ENCODE measurements at places on chromosomes 1 and 21.

DNA sequence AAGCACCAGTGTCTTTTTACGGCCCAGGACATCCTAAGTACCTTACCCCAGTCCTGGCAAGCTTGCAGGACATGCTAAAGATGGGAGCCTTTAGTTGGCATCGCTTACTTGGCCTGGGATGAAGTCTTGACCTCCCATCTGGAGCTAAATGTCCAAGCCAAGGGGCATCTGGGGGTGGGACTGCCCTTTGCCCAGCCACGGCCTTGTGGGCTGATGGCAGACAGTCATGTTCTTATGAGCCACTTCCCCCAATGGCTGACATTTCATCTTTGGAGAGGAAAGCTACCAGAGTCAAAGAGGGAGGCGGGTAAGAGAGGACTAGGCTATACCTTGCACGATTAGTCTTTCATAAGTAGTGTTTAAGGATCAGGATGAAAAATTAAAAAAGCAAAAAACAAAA, 32.2 kb downstream of the OPTC start:
- DNase-seq, result no peak

DNA sequence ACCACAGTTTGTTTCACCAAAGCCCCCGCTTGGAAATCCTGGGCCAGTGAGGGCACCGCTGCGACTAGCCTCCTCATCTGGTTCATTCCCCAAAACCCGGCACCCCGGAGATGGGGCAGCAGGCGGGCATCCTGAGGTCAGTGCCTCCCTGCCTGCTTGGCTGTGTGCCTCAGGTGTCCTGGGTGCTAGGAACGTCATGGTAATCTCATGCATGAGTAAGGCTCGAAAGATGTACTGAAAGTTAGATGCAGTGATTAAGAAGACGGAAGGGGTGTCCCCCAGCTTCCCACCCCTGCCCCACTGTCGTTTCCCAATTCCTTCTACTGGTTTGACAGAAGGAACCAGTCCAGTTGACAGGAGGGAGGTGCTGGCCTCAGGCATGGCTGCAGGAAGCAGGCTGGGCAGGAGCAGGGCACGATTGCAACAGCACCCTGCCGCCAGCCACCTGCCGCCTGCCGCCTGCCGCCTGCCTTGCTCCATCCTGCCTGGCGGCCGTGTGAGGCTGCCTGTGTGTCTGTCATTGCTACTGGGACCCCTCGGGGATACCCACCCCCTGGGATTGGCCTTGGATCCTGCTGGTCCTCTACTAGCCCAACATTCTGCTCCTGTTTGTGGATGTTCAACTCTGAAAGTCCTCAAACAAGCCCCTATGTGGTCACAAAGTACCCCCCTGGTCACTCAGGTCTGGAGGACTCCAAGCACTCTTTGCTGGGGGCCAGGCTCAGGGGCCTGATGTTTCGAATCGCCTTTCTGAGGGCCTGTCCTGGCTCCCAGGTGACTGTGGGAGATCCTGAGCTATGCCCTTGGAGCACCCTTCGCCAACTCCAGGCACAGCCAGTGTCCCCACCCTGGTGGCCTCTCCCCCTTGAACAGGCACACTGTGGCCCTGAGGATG, 73.0 kb upstream of the IFFO2 start:
- no peak for DNase-seq

DNA sequence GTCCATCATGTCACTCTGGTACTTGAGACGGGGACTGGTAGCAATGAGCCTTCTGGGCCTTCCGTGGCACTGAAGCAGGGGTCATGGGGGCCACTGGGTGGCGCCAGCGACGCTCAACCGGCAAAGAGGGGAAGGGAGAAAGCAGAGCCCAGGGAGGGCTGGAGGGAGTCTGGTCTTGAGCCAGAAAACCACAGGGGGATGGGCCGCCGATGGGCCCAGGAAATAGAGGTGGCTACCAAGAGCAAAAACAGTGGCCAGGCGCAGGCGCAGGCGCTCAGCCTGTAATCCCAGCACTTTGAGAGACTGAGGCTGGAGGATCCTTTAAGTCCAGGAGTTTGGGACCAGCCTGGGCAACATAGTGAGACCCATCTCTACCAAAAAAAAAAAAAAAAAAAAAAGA, 21.8 kb downstream of the EXOC8 start:
- DNase-seq, result peak; percentile 73

GRCh38 chr1:18817316-18817715, 42.1 kb downstream of the TAS1R2 start:
- no peak for DNase-seq

- DNase-seq, result no peak
These were observed 3.8 kb downstream of the RGS13 start for GRCh38 chr1:192639607-192640368.

DNA sequence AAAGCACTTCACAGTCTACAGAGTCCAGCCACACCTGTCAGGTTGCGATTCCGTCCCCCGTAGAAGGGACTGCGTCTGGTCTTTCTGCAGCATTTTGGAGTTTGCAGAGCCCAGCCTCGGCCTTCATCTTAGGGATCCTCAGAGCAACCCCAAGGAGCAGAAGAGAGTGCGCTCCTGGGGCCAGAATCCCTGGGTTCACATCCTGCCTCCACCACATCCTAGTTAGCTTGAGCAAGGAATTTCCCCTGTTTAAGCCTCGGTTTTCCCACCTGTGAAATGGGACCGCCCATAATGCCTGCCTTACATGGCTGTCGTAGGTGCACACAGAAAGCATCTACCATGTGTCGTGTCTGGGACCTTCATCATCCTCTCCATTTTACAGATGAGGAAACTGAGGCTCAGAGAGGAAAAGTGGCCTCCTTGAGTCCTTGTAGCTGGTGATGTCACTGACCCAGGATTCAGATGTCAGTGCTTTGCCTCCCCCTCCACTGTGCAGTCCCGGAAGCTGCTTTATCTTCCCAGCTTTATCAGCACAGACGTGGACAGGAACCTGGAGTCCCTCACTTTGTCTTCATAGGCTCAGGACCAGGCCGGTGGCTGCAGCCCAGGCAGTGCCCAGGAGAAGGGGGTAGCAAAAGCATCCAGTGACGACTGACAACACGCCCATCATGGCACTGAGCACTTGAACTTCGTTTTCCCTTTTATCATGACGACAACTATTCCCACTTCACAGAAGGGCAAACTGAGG, 438.5 kb downstream of the MATN1 start:
- peak; percentile 18 for DNase-seq

- DNase-seq, result no peak
These were observed 62.0 kb downstream of the SLC44A5 start for GRCh38 chr1:75548721-75549480.

DNA sequence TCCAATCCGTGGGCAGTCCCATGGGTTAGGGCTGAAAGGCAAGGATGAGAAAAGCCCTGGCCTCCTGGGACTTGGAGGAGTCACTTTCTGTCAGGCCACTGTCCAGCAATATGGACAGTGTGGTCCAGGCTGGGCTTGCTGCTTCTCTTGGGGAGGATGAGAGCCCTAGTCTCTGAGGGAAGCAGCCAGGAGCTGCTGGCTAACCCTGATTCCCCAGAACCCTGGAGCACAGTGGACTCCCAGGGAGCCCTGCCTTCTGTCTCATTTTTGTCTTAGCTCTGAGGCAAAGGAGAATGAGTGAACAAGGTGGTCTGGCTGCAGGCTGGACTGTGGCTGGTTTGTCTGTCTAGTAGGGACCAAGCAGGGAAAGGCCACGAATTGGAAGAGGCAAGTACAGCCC, 23.8 kb upstream of the EDN2 start:
- no peak for DNase-seq

GRCh38 chr1:225004396-225004795, 74.9 kb downstream of the DNAH14 start:
- DNase-seq, result no peak

- no peak for DNase-seq
These were observed 15.8 kb downstream of the HSPG2 start for GRCh38 chr1:21921100-21921875.

GRCh38 chr1:156852418-156852874, 6.5 kb downstream of the INSRR start:
- DNase-seq, result no peak

DNA sequence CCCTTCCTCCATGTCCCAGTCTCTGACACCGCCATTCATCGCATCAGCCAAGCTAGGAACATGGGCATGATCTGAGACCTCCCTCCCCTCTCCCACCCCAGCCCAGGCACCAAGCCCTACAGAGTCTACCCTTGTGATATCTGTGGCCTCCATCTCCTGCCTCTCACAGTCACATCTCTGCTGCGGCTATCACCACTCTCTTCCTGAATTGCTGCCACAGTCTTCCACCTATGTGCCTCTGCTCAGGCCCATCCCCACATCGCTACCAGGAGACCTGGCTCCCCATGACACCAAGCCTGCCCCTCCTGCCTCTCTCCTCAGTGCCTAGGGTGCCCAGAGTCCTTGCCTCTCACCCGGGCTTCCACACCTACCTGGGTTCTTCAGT, 82.7 kb upstream of the BCAR3 start:
- no peak for DNase-seq

- no peak for DNase-seq
These were observed 42.3 kb downstream of the STYXL2 start for GRCh38 chr1:167136191-167136614.

DNA sequence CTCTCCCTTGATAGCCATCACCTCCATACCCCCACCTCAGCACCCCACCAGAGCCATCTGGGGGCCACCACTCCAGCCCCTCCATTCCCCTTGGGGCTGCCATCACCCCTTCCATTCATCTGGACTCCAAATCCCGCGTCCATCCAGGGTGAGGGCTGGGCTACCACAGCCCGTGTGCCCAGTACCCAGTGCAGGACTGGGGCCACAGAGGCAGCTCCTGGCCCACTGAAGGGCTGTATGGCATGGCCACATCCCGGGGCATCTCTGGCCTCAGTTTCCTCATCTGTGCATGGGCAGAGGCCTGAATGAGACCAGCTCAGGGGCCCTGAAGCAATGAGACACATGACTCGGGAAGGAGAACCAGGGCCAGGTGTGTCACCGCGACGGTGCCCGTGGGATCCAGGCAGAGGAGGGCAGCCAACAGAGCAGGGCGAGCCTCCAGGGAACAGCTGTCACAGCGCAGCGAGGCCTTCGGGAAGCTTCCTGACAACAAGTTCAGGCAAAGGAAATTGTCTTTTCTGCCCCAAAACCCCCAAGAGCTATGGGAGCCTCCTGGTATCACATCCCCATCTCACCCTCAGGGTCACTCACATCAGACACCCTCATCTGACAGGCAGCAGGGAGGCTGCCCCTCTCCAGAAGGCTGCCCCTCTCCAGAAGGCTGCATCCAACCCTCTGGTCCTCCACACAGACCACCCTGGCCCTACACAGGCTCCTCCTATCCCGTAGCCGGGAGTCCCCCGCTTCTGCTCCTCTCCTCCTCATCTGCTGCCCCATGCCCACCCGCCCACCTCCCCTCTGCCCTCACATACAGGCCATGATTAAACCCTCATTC, 76.3 kb downstream of the MEGF6 start:
- no peak for DNase-seq

- no peak for DNase-seq
These were observed 77.7 kb downstream of the MRPL37 start for GRCh38 chr1:54277451-54278341.

- no peak for DNase-seq
These were observed 107.0 kb downstream of the PLXNA2 start for GRCh38 chr1:208137193-208137592.

DNA sequence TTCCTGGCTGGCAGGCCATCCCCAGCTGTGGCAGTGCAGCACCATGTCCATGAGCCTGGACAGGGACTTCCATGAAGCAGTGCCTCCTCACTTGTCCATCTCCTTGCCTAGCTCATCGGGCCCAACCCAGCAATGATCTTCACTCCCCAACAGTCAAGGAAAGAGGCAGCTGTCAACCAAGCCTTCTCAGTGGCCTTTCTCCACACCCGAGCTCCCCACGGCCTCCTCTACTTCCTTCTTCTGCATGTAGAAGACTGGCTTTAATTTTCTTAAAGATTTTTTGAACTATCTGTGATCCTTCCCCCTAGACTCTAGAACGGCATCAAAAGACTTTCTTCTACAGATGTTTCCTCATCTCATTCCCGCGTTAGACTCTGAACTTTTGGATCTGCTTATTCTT, 65.5 kb upstream of the COA6 start:
- DNase-seq, result no peak

DNA sequence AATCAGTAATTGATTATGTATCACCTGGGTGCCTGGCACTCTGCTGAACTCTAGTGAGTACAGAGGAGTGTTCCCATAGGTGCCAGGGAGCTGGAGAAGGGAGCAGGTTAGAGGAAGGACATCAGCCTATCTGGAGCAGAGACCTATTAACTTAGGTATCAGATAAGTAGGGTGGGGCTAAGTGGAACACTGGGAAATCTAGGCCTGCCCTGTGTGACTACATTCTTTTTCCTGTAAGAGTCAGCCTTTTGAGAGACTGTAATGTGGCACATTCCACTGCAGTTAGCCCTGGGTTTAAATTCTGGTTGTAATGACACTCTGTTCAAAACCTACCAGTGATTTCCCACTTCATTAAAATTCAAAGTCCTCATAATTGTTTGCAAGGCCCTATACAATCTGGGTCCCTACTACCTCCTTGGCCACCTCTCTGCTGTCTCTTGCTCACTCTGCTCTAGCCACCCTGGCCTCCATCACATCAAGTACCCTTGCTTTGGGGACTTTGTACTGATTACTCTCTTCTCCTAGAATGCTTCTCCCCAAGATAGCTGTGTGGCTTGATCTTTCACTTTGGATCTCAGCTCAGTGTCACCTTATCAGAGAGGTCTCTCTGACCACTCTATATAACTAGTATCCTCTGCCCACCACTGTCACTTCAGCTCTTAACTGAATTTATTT, 12.9 kb downstream of the STX12 start:
- DNase-seq, result no peak

DNA sequence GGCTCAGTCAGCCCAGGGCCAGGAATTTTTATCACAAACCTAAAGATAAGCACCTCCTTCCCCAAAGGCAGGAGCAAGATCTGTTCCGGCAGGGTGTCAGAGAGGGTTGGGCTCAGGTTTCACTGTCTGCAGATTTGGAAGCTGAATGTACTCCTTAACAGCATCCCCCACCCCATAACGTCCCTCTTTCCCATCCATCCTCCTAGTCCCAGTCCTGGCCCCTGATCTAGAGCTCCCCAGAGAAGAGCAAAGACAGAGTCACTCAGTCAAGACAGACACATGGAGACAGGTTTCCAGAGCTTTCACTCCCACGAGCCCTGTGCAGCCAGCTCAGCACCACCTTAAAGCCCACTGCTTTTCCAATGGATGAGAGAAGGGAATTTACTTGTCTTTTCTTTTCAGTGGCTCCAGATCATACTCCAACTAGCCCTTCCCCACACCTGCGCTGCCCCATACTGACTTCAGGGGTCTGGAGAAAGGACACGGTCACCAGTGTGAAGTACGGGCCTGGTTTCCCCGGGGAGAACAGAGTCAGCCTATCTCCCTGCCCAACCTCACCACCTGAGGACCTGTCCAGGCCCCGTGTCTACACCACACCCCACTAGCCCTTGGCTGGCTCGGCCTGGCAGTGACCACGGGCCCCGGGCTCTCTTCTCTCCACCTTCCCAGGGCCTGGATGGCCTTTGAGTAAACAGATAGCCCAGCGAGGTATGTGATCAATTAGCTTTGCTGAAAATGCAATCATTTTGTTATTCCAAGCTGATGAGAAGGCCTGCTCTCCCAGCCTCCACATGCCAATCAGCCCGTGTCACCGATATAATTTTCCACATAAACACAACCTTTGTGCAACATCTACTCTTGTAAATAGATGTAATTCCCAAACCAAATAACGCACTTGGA, 249.1 kb downstream of the FOXD2 start:
- DNase-seq, result peak; percentile 13

GRCh38 chr1:200731654-200732332, 6.9 kb upstream of the CAMSAP2 start:
- no peak for DNase-seq

- no peak for DNase-seq
These were observed 127.7 kb upstream of the ZBTB40 start for GRCh38 chr1:22323846-22324504.
